ENCODE measurements at places on chromosomes 1 and 21.

DNA sequence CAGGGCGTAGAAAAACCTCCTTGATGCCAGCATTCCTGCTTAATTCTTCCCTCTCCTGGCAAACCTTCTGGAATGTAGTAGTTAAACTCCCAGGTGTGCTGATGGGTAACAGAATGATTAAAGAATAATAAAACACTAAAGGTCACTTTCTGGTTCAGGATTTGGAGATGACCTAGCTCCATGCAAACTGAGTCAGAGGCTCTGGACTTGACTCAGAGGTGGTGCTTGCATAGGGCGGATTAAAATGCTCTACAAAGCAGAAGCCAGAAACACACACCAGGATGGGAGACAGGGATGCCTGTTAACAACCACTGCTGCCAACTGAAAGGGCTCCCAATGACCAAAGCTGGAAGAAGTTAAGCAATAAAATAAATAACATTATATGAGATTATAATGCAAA lies 41.5 kb downstream of the KRTAP19-8 start:
- no peak for DNase-seq

DNA sequence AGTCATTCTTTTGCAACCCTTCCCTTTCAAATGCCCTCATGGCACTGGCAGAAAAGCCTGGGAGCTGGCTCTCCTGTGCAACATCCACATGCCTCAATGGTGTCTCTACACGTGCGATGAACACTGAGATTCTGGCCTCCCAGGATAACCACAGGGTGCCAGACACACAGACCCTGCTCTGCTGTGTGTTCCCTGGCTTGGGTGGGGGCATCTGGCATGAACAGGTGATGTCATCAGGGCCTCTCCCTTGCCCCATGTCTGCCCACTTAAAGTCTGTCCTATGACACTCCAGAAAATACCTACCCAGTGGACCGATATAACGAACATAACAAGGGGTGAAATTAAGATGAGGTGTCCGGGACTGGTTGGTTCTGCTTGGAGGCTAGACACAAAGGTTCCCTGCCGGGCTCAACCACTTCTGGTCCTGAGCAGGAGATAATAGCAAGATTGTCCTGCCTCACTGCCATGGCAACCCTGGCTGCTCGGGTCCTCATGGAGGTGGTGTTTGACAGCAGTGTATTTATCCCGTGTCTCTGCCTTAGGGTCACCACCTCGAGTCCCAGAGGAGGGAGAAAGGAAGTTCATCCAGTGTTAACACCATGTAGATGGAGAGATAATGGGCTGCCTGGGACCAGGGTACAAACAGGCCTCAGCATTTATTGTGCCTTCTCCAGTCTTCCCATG lies 19.3 kb downstream of the INSRR start:
- peak; percentile 66 for DNase-seq

GRCh38 chr1:173063171-173063570 lies 12.4 kb upstream of the TNFSF18 start:
- no peak for DNase-seq

- DNase-seq: no peak
Measured at GRCh38 chr1:103243481-103243880, 135.2 kb upstream of the COL11A1 start.

GRCh38 chr1:111442457-111442856 lies 6.6 kb downstream of the WDR77 start:
- no peak for DNase-seq

DNA sequence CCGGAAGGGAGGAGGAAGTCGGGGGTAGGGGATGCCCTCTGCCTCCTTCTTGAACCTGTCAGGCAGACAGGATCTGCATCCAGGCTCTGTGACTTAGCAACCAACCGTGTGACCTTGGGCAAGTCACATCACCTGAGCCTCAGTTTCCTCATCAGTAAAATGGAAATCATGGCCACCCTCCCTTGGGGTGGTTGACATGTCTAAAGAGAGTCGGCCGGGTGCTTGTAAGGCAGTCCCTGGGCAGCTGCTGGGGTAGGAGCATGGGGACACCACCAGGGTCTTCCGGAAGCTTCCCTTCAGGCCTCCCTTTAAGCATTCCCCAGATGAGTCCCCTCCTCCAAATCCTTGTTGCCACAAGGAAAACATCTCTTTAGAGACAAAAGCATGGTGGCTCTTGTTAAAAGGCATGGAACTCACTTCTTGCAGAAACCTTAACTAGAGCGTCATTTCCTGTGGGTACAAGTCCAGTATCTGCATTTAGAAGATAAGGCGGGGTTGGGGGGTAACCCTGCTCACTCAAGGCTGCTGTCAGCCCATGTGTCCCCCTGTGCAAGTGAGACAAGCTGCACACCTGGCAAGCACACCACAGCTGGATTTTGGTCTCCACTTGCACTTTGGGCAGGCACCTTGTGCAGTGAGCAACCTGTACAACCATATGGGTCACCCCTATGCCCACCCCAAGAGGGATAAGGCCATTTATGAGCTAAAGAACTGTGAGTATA lies 10.4 kb downstream of the CLCNKB start:
- DNase-seq: no peak

DNA sequence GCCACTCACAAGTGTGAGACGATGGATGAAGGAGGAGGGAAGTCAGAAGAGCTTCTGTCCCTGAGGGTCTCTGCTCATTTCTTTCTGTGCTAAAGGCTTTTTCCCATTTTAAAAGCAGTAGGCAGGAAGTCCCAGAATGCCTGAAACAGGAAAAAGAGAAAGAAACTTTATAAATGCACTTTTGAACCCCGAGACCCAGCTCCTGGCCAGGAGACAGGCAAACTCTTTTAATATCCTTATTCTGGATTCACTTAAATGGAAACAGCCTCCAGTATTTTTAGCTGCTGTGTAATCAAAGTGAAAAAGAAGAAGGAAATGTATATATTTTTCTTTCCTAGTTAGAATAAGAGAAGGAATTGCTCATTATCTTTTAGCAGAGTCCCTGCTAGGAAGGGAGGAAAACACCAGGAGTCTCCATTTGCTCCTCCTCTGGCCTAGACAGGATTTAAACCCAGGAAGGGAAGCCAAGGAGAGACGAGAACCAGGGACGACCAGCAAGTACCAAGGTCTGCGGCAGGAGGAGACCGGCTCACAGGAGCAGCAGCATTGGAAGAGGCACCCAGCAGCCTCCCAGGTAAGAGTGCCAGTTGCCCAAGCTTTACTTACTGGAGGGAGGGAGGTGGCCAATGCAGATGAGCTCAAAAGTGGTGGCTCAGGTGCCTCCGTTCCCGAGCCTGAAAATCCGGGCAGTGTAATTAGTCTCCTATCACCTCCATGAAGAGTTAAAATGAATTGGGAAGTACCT lies at the start of gene TNN:
Gene TNN (plus strand): TSS at position 472 of the 745 bp plus-strand sequence. CDS start 9,586 bp downstream, outside the sequence.
- no peak for DNase-seq

DNA sequence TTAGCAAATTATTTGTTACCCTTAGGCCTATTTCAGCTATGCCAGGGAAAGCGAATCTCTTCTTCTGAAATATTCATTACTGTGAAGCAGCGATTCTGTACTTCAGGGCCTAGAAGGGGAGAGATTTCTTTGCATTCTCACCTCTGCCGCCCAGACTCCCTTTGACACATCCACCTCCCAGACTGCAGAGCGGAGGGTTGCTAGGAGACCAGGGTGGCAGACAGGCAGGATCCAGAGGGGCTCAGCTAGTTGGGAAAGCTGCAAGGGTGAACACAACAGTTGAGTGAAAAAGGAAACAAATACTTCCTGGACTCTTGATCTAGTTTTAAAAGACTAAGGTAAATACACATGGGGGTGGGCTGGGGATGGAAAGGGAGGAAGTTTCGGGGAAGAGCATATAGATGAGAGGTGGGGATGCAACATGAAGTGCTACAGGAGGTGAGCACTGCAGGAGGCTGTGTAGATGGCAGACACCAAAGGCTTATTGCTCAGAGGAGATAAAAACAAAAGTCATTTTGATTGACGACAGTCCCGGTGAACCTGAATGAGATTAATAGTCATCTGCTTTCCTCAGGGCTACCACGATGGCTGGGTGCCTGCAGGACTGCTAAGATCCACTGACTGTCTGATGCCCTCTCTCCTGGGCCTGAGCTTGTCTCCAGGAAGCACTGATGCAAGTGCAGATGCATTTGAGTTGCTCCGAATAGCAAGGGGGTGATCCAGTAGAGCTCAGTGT lies 26.4 kb upstream of the RAB3GAP2 start:
- DNase-seq: no peak

DNA sequence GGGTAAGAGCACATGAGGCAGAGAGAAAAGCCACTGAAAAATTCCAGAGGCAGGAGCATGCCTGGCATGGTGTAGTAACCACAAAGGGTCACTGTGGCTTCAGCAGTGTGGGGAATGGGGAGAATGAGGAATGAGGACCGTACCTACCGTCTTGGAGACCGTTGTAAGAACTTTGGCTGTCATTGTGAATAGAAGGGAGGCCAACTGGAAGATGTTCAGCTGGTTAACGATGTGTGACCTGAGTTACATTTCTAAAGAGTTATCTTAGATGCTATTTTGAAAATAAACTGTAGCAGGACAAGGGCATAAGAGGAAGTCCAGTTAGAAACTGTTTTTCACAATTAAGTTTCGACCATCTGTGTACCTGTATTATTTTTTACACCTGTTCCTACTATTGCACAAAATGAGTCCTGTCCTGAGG lies 365.5 kb upstream of the SGIP1 start:
- no peak for DNase-seq

DNA sequence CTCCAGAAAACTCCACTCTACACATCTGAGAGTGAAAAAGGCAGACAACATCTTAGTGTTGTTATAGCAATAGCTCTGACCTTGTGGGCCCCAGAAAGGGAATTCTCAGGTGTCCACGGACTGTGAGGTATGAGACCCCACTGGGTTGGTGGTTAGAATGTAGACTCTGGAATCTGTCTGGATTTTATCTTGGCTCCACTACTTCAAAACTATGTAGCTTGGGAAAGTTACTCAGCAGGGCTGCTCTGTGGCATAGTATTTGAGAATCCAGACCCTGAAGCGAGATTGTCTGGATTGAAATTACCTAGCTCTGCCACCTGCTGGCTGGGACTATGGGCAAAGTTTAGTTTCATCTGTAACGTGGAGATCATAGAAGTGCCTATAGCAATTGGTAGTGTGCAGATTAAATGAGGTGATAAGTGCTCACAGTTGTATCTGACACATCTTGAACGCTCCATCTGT lies 25.8 kb downstream of the PRDM2 start:
- DNase-seq: peak; percentile 7

- DNase-seq: peak; percentile 60
Measured at GRCh38 chr1:160997323-160998038, 23.5 kb downstream of the F11R start.

GRCh38 chr1:236072001-236072400 lies 7.1 kb upstream of the NID1 start:
- no peak for DNase-seq

Measured in BE2C (cell line).